ENCODE measurements at places on chromosomes 4 and X.
A peak's percentile ranks its signal among the peaks of the same experiment; 100 is the strongest.

DNA sequence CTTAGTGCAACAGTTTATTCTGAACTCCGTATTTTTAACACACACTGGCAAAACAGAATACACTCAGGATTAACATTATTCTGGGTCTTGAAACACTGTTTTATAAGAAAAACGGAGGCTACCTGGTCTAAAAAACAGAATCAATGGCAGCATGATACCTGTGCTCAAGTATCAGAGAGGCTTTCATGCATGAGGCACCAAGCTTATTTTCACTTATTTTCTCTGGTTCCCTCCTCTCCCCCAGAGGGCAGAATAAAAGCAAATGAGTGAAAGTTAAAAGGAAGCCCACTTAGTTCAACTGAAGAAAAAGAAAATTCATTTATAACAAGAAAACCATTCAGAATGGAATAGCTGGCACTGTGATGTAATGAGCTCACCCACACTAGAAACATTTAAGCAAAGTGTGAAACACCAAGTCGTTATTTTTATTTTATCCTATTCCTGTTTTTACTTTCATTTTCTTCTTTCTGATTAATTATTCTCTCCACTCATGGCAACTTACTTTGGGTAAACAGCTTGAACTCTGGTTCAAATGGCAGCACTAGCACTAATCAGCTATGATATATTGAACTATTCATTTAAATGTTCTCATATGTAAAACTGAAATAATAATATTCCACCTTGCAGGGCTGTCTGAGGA lies 211.8 kb downstream of the PPP3CA start:
- DNase-seq = no peak

DNA sequence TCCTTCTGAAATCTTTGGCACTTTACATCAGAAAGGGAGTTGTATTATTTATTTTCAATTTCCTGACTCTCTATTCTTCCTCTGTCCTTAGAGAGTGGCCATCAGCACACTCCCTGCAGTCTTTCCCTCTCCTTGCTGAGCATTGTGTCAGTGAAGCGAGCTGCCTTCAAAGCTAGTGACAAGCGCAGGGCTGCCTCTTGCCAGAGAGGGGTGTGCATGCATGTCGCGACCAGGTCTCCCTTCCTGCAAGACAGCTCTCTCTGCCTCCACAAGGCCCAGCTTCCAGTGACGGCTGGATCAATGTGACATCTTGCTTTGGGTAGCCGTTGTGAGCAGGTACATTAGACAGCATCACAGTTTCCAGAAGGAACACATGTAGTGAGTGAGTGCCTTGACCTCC lies 810.9 kb upstream of the TENM3 start:
- DNase-seq = no peak

GRCh38 chr4:86442881-86443280 lies 83.0 kb upstream of the MAPK10 start:
- DNase-seq = peak; percentile 61

- peak; percentile 52 for DNase-seq
Observed at GRCh38 chr4:152778656-152779512, 646 bp downstream of the TIGD4 start.

- DNase-seq = no peak
Observed at GRCh38 chr4:14091966-14092365, 464.4 kb upstream of the BOD1L1 start.

GRCh38 chrX:150692296-150692695 lies 900 bp upstream of the MTMR1 start:
- no peak for DNase-seq

GRCh38 chr4:139602776-139603360 lies 46.8 kb upstream of the SETD7 start:
- peak; percentile 24 for DNase-seq

DNA sequence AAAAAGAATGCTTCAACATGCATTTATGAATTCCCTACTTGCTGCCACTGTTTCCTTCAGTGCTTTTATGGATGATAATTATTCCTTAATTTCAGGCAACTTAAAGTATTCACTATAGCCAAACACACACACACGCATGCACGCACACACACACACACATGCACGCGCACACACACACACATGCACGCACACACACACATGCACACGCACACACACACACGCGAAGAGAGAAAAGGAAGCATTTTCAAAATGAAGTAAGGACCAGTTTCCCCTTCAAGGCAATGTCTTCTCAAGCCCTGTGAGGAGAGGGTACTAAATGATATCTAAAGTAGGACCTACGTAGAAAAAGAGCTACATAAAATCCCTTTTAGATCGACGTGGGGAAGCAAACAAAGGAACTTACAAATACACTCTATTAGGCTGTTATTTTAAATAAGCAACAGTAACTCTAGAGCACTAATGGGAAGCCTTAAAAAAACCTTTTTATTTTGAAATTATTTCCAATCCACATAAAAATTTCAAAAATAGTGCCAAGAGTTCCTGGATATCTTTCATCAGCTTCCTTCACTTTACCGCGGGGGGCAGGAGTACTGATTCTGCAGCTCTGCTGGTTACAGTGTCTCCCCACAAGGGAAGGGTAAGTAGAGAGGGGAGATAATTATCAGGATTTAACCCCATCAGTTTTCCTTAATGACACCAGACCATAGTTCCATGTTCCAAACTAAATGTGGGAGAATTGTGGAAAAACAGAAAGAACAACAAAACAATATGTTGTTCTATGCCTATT lies 13.7 kb downstream of the IRF2 start:
- DNase-seq = no peak

- no peak for DNase-seq
Observed at GRCh38 chr4:6644792-6645530, 4.5 kb downstream of the MRFAP1 start.
